Non-pigmented ciliary epithelial cell (primary cell): ENCODE measurements at places on chromosomes 16 and 17.

- DNase-seq, result no peak
These were observed 257.1 kb upstream of the EEF2KMT start for GRCh38 chr16:5354645-5355044.

DNA sequence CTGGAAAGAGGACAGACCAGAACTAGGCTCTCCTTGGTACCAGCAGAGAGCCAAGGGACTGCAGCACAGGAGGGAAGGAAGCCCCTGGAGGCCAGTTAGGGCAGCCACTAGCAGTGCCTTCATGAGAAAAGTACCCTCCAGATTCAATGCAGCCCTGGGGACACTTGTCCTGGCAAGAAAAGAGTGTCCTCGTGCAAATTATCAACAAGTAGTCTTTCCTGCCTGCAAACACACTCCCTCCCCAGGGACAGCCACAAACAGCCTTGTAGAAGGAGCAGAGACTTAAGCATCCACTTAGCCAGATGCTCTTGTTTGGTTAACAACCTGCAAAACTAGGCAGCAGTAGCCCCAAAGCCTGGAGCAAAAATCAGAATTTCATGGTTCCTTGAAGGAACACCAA lies 24.3 kb downstream of the CENPV start:
- no peak for DNase-seq

DNA sequence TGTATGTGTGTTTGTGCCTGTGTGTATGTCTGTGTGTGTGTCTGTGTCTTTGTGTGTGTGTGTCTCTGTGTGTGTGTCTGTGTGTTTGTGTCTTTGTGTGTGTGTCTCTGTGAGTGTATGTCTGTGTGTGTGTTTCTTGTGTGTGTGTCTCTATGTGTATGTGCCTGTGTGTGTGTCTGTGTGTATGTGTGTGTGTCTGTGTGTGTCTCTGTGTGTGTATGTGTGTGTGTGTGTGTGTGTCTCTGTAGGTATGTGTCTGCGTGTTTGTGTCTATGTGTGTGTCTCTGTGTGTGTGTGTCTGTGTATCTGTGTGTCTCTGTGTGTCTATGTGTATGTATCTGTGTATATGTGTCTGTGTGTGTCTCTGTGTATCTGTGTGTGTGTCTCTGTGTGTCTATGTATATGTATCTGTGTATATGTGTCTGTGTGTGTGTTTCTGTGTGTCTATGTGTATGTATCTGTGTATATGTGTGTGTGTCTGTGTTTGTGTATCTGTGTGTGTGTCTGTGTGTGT lies 70.2 kb downstream of the USP43 start:
- no peak for DNase-seq

GRCh38 chr17:68711858-68712257 lies 110.7 kb upstream of the FAM20A start:
- DNase-seq, result no peak

DNA sequence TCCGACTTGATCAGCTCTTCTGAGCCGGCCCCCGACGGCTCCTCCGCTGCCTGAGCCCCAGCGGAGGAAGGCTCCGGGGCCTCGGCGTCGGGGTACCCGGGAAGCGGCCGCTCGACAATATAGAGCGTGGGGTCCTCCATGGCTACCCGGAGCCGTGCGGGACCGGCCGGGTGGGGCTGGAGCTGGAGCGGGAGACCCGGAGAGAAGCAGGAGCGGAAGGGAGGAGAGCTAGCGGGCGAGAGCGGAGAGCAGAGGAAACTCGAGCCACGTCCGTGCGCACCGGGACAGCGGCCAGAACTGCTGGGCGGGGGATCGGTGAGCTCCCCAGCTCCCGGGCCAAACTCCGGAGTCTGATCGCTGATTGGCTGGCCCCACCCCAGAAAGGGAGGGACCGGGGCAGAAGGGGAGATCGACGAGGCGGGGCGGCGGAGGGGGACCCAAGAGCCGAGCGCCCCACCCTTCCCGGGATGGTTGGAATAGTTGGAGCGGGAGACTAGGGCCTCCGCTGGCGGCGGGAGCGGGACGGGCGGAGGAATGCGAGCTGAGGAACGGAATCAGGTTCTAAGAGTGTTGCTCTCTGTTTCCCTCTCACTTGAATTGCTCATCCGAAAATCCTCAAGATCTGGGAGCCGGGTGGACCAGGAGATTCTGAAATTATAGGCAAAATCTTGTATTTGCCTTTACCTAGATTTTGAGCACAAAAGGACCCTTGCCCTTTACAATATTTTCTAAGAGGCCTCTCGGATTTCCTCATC lies at the start of gene CAVIN1:
TSS of gene CAVIN1 (minus strand) at position 299 of the 755 bp plus-strand sequence. CDS start at position 140, 159 bp downstream.
- DNase-seq, result peak; percentile 84

- no peak for DNase-seq
These were observed 340.3 kb downstream of the FOXL1 start for GRCh38 chr16:86918637-86919036.

DNA sequence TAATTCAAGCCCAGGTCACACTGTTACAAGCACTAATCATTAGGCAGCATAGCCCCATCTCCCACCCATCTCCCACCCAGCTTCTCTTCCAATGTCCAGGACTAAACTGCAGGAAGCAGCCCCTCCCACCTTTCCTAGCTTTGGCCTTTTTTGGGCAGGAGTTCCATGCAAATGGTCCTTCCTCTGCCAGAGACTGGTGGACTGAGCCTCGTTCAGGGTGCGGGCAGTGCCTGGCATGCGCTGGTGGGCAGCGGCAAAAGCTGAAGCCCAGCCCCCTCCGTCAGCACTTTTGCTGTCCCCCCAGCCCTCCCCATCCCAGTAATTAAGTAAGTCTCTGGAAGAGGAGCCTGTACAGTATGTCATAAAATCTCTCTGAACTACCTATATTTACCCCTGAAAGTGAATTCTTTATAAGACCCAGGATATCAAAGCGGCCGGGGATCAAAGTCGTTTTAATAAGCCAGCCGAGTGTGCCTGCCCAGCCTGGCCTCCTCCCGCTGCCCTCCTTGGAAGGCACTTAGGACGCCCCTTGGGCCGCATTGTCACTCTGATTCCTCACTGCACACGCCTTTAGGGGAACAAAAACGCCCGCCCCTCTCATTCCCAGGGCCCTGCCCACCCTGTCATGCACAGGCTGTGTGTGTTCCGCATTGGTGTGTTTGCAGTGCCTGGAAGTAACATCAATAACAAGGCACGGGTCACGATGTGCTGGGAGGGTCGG lies 109.9 kb downstream of the IRX5 start:
- no peak for DNase-seq

GRCh38 chr17:49899588-49899987 lies 51.7 kb upstream of the TAC4 start:
- DNase-seq, result no peak

- no peak for DNase-seq
These were observed 15.4 kb upstream of the NLRC3 start for GRCh38 chr16:3592559-3592958.

- DNase-seq, result no peak
These were observed 5.3 kb downstream of the IGFALS start for GRCh38 chr16:1788095-1788707.

- DNase-seq, result no peak
These were observed 76.2 kb upstream of the KSR1 start for GRCh38 chr17:27379888-27380533.

- DNase-seq, result no peak
These were observed 141.1 kb downstream of the NTN1 start for GRCh38 chr17:9162275-9162985.

GRCh38 chr17:9912121-9913099 lies 7.3 kb upstream of the RCVRN start:
- DNase-seq, result no peak

- no peak for DNase-seq
These were observed 19.2 kb downstream of the VAC14 start for GRCh38 chr16:70781800-70782199.
